Activated CD4-positive, alpha-beta T cell treated with anti-CD3 and anti-CD28 coated beads, Interleukin-2, Interleukin-6, amounts not matched to agents 100 ng/mL and 50 ng/mL, durations not matched to agents 16 hours and 8 hours (primary cell): ENCODE measurements at places on chromosomes 1 and 21.

DNA sequence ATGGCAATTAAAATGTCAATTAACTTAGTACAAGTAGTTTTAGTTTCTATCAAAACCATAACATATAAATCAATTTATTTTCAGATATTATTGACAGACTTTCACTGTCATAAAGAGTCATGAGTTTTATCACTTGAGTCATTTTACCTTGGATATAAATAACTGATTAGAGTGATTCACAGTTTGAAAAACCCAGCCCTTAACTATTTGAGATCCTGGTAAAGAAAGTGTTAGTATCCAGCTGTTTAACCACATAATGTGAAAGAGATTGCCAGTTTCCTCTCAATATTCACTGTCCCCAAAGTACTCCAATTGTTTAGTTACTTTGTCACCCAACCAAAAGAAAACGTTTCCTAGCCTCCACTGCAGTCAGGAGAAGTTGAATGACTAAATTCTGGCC is 91.3 kb downstream of the UCHL5 start:
- DNase-seq, result no peak

GRCh38 chr1:230138561-230139239 is 71.7 kb downstream of the GALNT2 start:
- no peak for DNase-seq

DNA sequence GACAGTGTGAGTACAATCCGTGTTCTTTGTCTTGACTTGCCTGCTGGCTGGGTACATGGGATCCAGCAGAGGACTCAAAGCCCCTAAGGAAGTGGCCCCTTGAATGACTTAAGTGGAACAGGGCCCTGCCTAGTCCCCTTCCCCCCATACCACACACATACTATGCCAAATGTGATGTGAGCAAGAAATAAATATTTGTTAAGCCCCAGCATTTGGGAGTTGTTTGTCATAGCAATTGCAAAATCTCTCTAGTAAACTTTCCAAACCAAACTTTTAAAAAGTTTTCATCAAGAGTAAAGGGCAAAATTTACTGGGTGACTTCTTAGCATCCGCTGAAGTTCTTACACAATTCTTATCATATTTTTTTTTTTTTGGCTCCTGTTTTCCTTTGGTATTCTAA is 32.5 kb upstream of the CACHD1 start:
- DNase-seq, result no peak

- DNase-seq, result no peak
These were observed 67.1 kb downstream of the CENPF start for GRCh38 chr1:214670098-214670497.

GRCh38 chr1:38745476-38746401 is 113.8 kb downstream of the RRAGC start:
- peak; percentile 58 for DNase-seq

DNA sequence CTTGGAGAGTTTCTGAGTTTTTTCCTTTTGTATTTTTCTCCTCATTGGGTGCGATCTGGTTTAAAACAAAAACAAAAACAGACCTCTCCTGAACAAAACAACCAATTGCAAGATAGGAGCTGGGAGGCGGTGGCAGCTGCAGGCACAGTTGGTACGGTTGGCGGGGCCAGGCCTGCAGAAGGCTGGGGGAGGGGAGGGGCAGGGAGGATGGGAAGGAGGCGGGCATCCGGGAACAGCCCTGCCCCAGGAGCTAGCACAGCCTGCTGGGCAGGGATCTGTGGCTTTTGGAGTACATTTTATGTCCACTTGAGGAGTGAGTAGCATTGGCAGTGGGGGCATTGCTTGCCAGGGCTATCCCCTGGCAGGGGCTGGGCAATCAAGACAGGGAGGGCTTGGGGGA is 5.2 kb downstream of the CAPN9 start:
- no peak for DNase-seq

DNA sequence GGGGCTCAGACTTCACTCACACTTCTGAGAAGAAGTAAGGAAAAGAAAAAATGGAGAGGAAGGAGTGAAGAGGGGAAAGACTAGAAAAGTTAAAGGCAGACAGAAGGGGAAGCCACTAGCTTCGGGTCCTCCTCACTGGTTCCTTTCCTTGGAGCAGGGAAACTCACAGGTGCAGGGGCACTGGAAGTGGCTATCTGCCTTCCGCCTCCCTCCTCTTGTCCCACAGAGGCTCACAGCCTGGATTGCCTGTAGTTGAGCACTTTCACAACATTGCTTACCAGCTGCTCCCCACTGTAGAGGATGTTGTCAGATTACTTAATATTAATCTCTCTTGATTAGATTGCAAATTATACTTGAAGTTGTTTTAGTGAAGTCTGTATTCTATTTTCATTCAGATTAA is 21.6 kb upstream of the ABCA4 start:
- no peak for DNase-seq

DNA sequence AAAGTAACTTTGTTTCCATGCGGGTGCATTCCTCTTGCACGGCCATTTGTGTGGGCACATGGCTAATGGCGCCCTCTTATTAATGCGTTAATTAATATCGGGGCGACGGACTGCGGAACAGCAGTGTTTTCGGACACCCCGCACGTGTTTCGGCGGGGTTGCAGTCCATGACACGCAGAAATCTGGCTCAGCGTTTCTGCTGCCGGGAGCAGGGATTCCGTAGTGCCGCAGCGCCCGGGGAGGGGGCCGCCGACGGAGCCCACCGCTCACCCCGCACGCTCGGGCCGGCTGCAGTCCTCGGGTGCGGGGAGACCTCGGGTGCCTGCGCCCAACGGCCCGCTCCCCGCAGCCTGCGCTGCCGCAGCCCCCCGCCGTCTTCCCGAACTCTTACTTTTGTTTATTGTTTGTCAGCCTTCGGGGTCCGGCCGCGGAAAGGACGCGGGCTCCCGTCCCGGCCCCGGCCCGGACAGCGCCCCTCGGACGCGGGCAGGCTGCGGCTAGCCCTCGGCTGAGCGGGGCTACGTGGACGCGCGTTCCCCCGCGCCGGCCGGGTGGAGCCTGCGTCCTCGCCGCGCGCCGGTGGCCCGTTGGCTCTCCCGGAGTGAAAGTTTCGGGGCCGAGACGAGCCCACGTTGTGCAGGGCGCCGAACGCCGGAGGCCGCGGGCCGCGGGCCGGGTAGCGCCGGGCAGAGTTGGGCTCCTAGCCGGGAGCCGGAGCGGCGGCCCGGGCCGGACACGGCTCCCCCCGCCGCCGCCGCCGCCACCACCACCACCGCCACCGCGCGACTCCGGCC is 849 bp downstream of the NFIA start:
- peak; percentile 13 for DNase-seq

DNA sequence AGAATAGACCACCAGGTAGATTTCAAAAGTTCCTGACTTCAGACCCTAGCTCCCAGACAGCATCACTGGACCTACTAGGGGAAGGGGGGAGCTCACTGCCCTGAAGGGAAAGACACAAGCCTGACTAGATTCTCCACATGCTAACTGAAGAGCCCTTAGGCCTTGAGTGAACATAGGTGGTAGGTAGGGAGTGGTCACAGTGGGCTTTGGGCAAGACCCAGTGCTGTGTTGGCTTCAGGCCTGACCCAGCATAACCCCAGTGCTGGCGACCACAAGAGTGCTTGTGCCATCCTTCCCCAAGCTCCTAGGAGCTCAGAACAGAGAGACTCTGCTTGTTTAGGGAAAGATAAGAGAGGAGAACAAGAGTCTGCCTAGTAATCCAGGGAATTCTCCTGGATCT is 51.1 kb upstream of the ACADM start:
- no peak for DNase-seq

DNA sequence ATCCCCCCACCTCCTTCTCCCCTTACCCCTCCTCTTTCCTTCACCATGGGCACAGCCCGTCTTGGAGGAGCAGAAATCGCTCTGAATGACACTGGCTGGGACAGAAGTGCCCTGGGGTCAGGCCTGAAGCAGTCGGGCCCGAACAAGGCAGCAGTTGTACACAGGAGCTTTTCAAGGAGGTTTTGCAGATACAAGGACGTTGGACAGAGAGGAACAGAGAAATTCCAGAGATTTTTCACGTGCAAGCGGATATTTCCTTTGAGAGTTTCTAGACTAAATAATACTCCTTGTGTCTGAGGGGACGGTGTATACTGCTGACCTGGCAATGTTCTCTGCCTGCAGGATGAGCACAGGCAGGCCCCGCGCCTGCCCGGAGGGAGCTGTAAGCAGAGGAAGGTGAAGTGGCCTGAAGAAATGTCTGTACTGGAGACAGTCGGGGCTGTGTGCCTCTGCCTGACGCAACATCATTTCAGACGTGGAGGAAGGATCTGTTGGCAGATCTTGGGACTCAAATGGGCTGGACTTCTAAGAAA is 95.3 kb upstream of the SLC25A33 start:
- no peak for DNase-seq

DNA sequence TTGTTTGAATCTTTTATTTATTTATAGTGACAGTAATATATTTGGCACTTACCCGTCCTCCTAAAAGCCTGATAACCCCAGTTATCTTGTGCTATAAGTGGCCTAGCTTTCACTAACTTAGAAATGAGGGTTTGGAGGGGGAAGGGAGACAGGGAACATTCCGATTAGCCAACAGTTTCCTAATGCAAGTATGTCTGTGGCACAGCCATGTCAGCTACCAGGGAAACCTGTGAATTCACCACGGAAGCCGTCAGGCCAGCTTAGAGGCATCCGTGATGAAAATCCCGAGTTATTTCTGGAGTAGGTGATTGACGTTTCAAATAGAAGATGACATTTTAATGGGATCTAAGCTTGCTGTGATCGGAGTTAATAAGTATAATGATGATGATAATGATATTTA is 39.4 kb upstream of the BCL10 start:
- DNase-seq, result no peak

DNA sequence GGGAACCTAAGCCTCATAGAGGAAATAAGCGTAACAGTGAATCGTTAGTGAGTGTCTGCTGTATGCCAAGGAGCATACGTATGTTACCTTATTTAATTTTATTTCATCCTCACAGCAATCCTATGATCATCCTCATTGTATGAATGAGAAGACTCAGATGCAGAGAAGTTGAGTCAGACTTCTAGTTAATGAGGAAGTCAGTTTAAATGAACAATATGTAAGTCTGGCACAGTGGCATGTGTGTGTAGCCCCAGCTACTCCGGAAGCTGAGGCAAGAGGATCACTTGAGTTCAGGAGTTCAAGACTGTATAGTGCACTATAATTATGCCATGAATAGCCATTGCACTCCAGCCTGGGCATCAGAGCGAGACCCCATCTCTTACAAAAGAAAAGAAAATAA is 148.0 kb downstream of the ZZZ3 start:
- no peak for DNase-seq

GRCh38 chr1:32249831-32250525 is 1.1 kb upstream of the LCK start:
- peak; percentile 94 for DNase-seq
